Mesenteric fat pad (tissue), 1 donor: ENCODE measurements at places on chromosomes 5 and 9. TPM values are rescaled to one million over a fixed set of nuclear protein-coding genes. Genes with fewer than 3 reads are reported as not detected.

- no peak for DNase-seq
Measured at GRCh38 chr5:159781626-159782157, 134.6 kb upstream of the ADRA1B start.

- no peak for DNase-seq
Measured at GRCh38 chr5:132414634-132415378, 45.3 kb downstream of the SLC22A5 start.

DNA sequence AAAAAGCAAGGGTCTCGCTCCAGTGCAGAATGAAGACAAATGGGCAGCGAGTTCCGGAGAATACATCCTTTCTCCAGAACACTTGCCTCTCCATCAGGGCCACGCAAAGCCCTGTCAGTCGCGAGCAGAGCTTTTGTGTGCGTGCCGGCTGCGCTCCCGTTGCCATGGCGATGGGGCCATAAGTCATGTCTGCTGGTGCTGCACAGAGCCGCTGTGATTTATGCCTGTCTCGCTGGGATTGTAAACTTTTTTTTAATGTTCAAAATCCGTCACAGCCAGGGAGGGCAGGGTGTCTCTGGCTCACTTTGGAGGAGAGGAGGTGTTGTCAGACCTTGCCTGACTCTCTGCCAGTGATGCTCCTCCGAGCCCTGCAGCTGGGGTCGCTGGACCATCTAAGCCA lies 272.7 kb downstream of the TRIM32 start:
- no peak for DNase-seq

- DNase-seq, result no peak
Measured at GRCh38 chr9:78121488-78121887, 89.9 kb upstream of the GNAQ start.

GRCh38 chr9:94150279-94150828 lies 66.1 kb downstream of the PTPDC1 start:
- no peak for DNase-seq

- DNase-seq, result no peak
Measured at GRCh38 chr5:139960723-139961383, 82.2 kb downstream of the NRG2 start.

DNA sequence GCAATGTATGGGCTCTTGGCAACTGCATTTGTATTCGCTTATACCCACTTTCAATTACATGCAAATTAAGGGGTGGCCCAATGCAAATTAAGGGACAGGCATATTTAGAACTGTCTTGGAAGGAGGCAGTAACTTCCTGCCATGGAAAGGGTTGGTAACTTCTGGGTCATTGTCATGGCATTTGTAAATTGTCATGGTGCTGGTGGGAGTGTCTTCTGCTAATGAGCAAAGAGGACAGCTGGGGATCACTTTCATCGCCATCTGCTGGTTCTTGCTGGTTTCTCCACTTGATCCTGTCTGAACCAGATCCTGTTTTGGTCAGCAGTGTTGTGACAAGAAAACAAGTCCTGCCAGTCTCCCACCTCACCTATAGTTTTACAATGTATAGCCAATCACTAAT lies 23.3 kb upstream of the UGT3A2 start:
- DNase-seq, result no peak

GRCh38 chr5:91403438-91403837 lies 20.3 kb upstream of the ARRDC3 start:
- no peak for DNase-seq

DNA sequence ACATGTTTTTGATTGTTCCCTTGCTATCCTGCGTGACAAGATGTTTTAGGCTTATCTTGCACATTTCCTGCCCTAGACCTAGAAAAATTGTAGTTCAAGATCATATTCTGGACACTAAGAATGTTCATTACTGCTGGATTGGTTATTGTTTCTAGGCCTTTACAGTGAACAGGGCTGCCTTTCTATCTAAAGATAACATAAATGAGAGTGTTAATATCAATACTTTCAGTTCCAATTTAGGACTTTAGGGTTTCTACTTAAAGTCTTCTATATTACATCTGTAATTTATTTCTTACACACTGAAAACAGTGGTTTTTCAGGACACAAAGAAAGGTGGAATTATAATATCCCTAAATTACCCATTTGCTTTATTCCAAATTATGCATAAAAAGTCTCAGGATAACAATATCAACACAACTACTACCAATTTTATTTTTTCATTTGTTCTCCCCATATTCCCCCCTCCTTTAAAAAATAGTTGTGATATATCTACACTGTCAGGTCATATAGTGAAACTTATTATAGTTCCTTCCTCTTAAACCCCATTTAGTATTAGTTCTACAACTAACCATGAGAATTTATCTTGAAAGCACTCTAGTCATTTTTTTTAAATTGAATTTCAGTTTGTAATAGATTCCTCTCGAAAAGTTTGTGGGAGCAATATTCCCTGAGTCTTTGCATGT lies 293.9 kb upstream of the RIOK2 start:
- DNase-seq, result no peak

DNA sequence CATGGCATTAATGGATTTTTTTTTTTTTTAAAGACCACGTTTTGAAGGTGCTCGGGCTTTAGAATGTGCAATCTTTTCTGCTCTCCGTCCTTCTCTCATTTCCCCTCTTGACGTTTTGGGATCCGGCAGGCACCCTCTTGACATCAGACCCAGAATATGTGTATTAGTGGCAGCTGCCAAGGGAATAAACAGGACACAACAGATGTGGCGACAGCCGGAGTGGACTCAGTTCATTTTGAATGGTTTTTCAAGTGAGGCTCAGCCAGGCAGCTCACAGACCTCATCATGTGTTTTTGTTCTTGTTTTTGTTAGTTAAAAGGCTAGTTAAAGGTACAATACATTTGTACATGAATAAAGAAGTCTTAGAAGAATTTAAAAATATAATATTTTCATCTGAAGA lies 365.0 kb upstream of the SEMA6A start:
- no peak for DNase-seq

GRCh38 chr5:150442699-150443080 lies 6.8 kb downstream of the RPS14 start:
- no peak for DNase-seq

DNA sequence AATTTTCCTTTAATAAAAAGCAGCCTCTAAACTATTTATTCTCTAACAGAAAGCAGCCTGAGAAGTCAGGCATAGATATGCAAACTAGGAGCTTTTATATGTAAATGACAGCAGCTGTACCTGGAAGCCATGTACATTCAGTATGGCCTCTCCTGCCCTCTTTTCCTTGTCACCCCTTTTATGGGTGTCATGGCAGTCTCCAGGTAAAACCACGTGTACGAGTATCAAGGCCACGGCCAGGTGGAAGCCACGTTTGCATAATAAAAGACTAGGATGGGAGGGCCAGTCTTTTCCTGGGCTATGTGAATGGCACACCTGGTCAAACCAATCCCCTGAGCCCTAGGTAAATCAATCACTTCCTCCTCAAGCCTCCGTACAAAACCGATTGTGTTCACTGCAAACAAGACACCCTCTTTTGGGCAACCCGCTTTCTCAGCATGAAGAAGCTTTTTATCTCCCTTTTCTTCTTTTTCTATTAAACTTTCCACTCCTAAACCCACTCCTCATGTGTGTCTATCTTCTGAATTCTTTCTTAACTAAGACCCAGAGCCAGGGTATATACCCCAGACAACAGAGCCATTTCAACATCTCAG lies 419.5 kb upstream of the CTNND2 start:
- DNase-seq, result no peak

DNA sequence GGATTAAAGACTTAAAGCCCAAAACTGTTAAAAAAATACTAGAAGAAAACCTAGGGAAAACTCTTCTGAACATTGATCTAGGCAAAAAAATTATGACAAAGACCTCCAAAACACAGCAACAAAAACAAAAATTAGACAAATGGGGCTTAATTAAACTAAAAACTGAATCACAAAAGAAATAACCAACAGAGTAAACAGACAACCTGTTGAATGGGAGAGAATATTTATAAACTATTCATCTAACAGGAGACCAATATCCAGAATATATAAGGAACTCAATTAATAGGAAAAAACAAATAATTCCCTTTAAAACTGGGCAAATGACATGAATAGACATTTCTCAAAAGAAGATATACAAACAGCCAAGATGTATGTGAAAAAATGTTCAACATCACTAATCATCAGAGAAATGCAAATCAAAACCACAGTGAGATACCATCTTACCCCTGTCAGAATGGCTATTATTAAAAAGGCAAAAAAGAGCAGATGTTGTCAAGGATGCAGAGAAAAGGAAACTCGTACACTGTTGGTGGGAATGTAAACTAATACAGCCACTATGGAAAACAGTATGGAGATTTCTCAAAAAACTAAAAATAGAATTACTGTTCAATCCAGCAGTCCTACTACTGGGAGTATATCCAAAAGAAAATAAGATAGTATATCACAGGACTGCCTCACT lies 50.2 kb upstream of the TLX3 start:
- DNase-seq, result no peak

- no peak for DNase-seq
Measured at GRCh38 chr5:44497606-44498005, 108.4 kb upstream of the FGF10 start.

DNA sequence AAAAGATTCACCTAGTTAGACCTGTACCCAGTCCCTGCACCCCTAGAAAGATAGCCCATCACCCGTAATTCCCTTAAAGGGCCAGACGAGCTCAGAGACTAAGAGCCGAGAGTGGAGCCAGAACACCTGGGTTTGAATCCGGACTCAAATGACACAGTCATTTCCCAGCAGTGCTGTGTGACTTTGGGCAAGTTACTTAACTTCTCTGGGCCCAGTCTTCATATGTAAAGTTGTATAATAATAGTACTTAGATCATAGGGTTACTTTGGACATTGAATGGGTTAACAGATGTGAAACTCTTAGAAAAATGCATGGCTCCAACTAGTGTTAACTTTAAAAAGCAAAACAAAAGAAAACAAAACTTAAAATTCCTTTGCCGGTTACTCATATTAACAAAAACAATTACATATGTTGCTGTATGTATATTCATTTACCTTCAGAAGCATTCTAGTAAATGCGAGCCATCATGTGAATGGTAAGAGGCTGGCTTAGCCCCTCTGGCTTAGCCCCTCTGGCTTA lies 40.4 kb upstream of the RASGRF2 start:
- DNase-seq, result no peak

- DNase-seq, result no peak
Measured at GRCh38 chr5:67221487-67222242, 25.1 kb upstream of the CD180 start.

DNA sequence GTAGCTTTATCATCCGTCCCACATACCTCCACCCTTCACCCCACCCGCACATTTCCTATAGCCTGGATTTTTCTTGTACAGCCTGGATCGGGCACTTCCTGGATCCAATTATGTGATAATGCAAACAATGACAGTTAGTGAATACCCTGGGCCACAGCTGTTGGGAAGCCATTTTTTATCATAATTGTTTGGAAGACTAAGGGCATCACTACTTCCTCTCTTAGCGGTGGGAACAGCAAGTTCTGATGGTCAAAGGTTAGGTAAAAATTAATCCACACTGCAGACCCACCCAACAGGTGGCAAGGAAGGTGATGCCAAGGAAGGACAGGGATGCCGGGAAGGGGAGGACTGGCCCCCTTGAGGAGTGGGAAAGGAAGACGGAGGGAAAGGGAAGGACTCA lies 183.7 kb downstream of the SAXO1 start:
- DNase-seq, result no peak

Gene CCT5
- 202 TPM for total RNA-seq

Gene PHF24
- total RNA-seq, result 0.39 TPM

Gene TEX48
- total RNA-seq, result not detected

Gene PLAC8L1
- 1.5 TPM for total RNA-seq
